ENCODE measurements at places on chromosomes 12 and 14.
A peak's percentile ranks its signal among the peaks of the same experiment; 100 is the strongest.

DNA sequence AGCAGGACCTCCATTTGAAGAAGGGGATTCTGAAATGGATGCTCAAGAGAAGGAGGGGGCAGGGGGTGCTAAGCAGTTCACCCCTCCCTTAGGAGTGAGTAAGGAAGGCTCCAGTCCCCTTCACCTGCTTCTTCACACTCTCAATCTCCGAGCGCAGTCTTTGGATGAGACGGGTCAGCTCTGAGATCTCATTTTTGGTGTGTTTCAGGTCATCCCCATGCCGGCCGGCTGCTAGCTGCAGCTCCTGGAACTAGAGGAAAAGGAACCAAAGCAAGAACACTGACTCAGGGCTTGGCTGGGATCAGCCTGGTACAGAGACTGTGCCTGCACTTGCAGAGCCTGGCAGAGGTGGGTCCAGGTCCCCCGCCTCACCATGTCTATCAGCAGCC is 7.3 kb downstream of the KRT73 start:
- DNase-seq, result no peak

- no peak for DNase-seq
Observed at GRCh38 chr12:123705935-123706334, 6.2 kb upstream of the ATP6V0A2 start.

- no peak for DNase-seq
Observed at GRCh38 chr14:103880348-103881267, 33.2 kb upstream of the PPP1R13B start.

GRCh38 chr12:124391340-124392261 is 96.7 kb downstream of the RFLNA start:
- DNase-seq, result no peak

DNA sequence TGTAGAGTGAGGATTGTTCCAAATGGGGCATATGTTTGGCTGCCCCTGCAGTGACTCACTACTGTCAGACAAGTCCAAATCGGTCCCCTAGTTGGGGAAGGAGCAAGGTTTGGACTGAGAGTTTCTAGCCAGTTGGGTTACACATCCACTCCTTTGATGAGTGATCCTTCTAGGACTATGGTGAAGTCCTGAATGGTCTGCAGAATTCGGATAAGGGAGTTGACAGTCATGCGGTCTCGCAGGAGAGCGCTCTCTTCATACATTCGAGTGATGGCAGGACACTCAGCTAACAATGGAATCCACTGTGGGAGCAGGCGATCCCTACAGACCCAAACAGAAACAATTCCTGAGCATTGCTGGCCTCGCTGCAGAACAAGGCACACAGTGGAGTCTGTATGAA is 61.5 kb upstream of the SINHCAF start:
- no peak for DNase-seq

DNA sequence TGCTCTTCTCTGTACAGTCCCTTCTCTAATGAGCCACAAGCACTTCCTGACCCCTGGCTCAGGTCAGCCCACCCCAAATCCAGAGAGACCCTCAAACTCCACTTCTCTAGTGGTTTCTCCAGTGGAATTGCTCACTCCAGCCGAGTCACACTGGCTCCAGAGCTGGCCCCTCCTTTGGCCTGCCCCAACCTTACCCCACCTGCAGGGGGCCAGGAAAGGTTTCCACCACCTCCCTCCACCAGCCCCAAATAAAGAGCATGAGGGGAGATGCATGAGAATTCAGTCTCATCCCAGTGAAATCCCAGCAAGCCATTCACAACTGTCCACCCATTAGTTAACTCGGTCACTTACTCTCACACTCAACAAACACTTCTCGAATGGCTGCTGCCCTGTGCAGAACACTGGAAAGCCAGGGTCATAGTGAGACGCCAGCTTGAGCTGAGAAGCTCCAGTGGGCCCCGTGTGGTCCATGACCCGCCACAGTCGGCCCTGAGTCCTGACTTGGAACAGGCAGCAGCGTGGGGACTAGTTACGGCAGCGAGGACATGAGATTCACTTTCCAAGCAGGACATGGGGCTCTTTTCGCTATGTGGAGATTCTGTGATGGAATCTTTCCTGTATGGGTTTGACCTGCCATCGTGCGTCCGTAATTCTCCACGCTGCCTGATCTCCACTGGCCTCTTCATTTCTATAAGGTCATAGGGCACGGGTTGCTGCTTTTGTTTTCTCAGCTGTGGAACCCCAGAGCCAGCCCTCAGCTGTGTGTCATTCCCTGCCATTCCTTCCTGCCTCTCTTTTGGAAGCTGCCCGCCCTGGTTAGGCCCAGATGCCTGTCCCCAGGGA is 44.2 kb downstream of the SLC6A12 start:
- DNase-seq, result no peak

GRCh38 chr14:72744416-72745120 is 149.3 kb downstream of the DPF3 start:
- peak; percentile 27 for DNase-seq

GRCh38 chr14:39351708-39352107 is 80.5 kb downstream of the FBXO33 start:
- DNase-seq, result no peak

- no peak for DNase-seq
Observed at GRCh38 chr12:51662728-51663154, 71.7 kb downstream of the SCN8A start.
